Progenitor cell of endocrine pancreas (in vitro differentiated cells): ENCODE measurements at places on chromosomes 3 and 15. TPM values are rescaled to one million over a fixed set of nuclear protein-coding genes. Genes with fewer than 3 reads are reported as not detected.

- DNase-seq, result no peak
- H3K36me3 ChIP-seq, result no peaks in the 10 kb centered on the region
- no peak overlapping the region for H3K27ac ChIP-seq
Observed at GRCh38 chr3:72060447-72061034, 275.6 kb upstream of the PROK2 start.

KBTBD12 gene
- 0.29 and 0.40 TPM in 2 replicates for total RNA-seq

GRCh38 chr15:44659056-44659455 is 4.4 kb downstream of the SPG11 start:
- DNase-seq, result no peak
- H3K27me3 ChIP-seq, result no peaks in the 10 kb centered on the region
- peaks cover 15% of the 10 kb centered on the region for H3K36me3 ChIP-seq
- H3K27ac ChIP-seq, result no peak overlapping the region
- H3K4me1 ChIP-seq, result peaks cover 8% of the 10 kb centered on the region

STAC gene
- total RNA-seq, result 1.2 and 1.6 TPM in 2 replicates

GRCh38 chr3:31027191-31027761 is 132.8 kb upstream of the GADL1 start:
- H3K36me3 ChIP-seq, result no peaks in the 10 kb centered on the region
- H3K4me3 ChIP-seq, result no peak overlapping the region
- H3K27ac ChIP-seq, result no peak overlapping the region
- no peaks in the 10 kb centered on the region for H3K4me1 ChIP-seq
- DNase-seq, result no peak

DNA sequence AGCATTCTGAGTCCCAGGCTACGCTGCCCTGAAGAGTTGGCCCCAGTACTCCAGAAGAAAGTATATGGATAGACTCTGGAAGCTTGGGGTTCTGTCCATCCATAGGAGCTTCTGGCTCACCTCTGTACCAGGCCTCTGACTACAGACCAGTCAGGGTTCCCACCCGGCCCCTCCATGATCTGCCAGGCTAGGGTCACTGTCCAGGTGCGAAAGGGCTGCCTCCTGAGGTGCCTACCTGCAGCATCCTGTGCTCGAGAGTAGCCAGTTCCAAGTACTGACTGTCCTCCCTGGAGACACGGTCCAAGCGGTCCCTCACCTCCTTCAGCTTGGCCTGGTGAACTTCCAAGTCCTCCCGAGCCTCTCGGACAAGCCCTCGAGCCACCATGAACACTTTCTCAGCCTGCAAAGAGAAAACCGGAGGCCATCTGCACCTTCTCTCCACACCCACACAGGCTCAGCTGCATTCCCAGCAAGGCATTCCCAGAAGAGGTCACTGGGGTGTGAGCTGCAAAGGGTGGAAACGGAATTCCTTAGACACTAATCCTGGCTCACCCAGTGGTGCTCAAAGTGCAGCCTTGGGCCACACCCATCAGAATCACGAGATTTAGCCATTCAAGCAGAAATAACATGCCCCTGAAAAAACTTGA is 3.7 kb upstream of the PLXNB1 start:
- peaks cover 3% of the 10 kb centered on the region for H3K36me3 ChIP-seq
- no peak for DNase-seq
- no peak overlapping the region for H3K4me3 ChIP-seq
- peak overlapping the region; percentile 19 for H3K27ac ChIP-seq
- H3K4me1 ChIP-seq, result peaks cover 22% of the 10 kb centered on the region

SPRED1 gene
- total RNA-seq, result 21.3 and 22.9 TPM in 2 replicates

GRCh38 chr3:118036215-118036614 is 998.4 kb downstream of the IGSF11 start:
- no peak overlapping the region for H3K4me3 ChIP-seq
- H3K36me3 ChIP-seq, result no peaks in the 10 kb centered on the region
- H3K27ac ChIP-seq, result no peak overlapping the region
- DNase-seq, result no peak

GRCh38 chr3:89474333-89475130 is 367.1 kb downstream of the EPHA3 start:
- no peak overlapping the region for H3K27ac ChIP-seq
- peaks cover 3% of the 10 kb centered on the region for H3K4me1 ChIP-seq
- no peaks in the 10 kb centered on the region for H3K27me3 ChIP-seq

GRCh38 chr15:28115871-28116270 is 16.8 kb upstream of the OCA2 start:
- no peak overlapping the region for H3K27ac ChIP-seq
- DNase-seq, result no peak
- no peaks in the 10 kb centered on the region for H3K27me3 ChIP-seq
- H3K4me1 ChIP-seq, result no peaks in the 10 kb centered on the region
- H3K36me3 ChIP-seq, result peaks cover 31% of the 10 kb centered on the region
- no peak overlapping the region for H3K4me3 ChIP-seq

- no peak overlapping the region for H3K27ac ChIP-seq
- DNase-seq, result no peak
- no peak overlapping the region for H3K4me3 ChIP-seq
- H3K4me1 ChIP-seq, result no peaks in the 10 kb centered on the region
- H3K36me3 ChIP-seq, result no peaks in the 10 kb centered on the region
Observed at GRCh38 chr3:115885621-115886020, 262.3 kb downstream of the GAP43 start.

DNA sequence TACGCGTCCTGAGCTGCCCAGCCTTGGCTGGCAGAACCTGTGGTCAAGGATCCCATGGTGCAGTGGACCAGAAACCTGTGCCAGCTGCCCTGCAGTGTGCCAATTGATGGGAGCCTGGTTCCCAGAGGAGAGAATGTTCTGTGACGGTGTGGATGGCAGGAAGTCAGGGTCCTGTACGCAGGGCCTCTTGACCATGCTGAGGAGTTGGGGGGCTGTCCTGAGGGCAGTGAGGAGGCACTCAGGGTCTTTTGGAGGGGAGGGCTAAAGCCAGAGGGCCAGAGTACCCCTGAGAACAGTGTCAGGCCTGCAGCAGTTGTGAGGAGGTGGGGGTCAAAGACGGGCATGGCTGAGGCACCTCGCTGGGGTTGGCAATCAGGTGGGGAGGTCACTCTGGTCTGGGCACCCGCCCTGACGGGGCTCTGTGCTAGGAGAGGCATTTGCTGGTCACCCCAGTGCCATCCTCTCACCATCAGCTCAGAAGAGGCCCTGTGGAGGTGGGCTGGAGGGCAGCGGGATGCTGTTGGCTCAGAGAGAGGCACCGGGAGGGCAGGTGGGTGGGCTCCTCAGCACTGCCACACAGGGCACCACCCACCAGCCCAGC is 61.0 kb downstream of the SCN5A start:
- peaks cover 3% of the 10 kb centered on the region for H3K27me3 ChIP-seq
- no peak for DNase-seq
- H3K4me1 ChIP-seq, result no peaks in the 10 kb centered on the region
- H3K4me3 ChIP-seq, result no peak overlapping the region

ITIH3 gene
- total RNA-seq, result 0.87 and 1.2 TPM in 2 replicates

CLDN16 gene
- total RNA-seq, result 0.31 TPM in 2 replicates

GRCh38 chr3:178560759-178561158 is 24.5 kb downstream of the KCNMB2 start:
- H3K27ac ChIP-seq, result no peak overlapping the region
- peaks cover 7% of the 10 kb centered on the region for H3K4me1 ChIP-seq
- DNase-seq, result no peak
- no peak overlapping the region for H3K4me3 ChIP-seq
- no peaks in the 10 kb centered on the region for H3K36me3 ChIP-seq

DNA sequence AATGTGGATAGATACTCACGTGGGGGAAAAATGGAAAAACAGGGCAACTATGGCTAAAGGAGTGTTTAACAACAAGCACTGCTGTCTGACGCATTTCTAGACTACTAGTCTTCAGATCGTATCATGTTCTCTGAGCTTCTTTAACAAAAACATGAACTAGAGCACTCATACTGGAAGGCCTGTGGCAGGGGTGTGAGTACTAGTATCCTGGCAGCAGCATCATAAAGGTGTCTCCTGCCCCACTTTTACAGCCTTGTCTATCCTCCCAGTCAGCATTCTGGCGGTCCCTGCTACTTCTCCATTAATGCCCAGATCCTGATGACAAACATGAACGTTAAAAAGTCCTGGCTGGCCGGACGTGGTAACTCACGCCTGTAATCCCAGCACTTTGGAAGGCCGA is 4.0 kb downstream of the FMN1 start:
- H3K4me3 ChIP-seq, result no peak overlapping the region
- peaks cover 23% of the 10 kb centered on the region for H3K27me3 ChIP-seq
- H3K36me3 ChIP-seq, result no peaks in the 10 kb centered on the region
- DNase-seq, result no peak
- peaks cover 11% of the 10 kb centered on the region for H3K4me1 ChIP-seq
- no peak overlapping the region for H3K27ac ChIP-seq

MIX23 gene
- 53.5 and 55.4 TPM in 2 replicates for total RNA-seq

GRCh38 chr3:133506215-133506901 is 67.1 kb upstream of the CDV3 start:
- no peak for DNase-seq
- no peak overlapping the region for H3K4me3 ChIP-seq
- peaks cover under 1% of the 10 kb centered on the region for H3K27me3 ChIP-seq
- H3K27ac ChIP-seq, result peak overlapping the region; percentile 51

DNA sequence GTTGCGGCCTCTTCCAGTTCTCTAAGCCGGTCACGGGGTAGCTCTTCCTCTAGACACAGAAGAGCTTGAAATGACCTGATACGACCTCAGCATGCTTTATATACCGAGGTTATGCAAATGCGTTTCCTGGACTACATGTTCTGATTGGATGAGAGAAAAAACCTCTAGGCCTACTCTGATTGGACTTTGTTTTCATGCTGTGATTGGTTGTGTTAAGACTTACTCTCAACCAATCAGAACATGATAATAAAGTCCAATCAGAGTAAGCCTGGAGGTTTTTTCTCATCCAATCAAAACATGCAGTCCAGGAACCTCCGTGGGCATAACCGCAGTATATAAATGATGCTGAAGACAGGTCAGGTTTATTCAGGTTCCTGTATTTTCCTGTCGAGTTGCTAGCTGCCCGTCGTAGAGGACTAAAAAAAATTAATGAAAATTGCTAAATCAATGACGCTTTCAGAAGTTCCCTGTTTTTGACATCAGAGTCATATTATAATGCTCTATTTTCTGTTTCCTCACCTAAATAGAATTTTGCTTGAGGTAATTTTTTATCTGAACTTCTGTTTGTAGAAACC is 177.4 kb downstream of the POTEB3 start:
- H3K27me3 ChIP-seq, result no peaks in the 10 kb centered on the region
- DNase-seq, result no peak
- H3K36me3 ChIP-seq, result peaks cover 15% of the 10 kb centered on the region
- H3K4me1 ChIP-seq, result no peaks in the 10 kb centered on the region

CRABP1 gene
- 1.1 and 2.8 TPM in 2 replicates for total RNA-seq

DNA sequence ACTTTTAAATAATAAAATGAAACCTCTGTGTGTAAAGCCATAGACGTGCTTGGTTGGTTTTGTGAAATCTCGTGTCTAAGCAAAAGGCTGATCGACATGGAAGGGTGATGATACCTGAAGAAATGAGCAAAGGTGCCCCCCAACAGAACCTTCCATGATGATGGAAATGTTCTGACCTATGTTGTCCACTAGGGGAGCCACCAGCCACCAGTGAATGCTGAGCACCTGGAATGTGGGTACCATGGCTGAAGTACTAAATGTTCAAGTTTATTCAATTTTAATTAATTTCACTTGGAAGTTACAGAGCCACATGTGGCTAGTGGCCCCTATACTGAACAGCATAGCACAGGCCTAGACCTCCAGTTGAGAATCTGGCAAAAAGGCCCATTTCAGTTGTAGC is 158.8 kb downstream of the POLR2M start:
- H3K27me3 ChIP-seq, result peaks cover 25% of the 10 kb centered on the region
- H3K36me3 ChIP-seq, result no peaks in the 10 kb centered on the region
- peaks cover 1% of the 10 kb centered on the region for H3K4me1 ChIP-seq
- H3K4me3 ChIP-seq, result no peak overlapping the region

- no peaks in the 10 kb centered on the region for H3K4me1 ChIP-seq
- no peaks in the 10 kb centered on the region for H3K27me3 ChIP-seq
- H3K36me3 ChIP-seq, result no peaks in the 10 kb centered on the region
- DNase-seq, result no peak
- H3K4me3 ChIP-seq, result no peak overlapping the region
Observed at GRCh38 chr15:62365795-62366442, 200.8 kb upstream of the C2CD4B start.

DNA sequence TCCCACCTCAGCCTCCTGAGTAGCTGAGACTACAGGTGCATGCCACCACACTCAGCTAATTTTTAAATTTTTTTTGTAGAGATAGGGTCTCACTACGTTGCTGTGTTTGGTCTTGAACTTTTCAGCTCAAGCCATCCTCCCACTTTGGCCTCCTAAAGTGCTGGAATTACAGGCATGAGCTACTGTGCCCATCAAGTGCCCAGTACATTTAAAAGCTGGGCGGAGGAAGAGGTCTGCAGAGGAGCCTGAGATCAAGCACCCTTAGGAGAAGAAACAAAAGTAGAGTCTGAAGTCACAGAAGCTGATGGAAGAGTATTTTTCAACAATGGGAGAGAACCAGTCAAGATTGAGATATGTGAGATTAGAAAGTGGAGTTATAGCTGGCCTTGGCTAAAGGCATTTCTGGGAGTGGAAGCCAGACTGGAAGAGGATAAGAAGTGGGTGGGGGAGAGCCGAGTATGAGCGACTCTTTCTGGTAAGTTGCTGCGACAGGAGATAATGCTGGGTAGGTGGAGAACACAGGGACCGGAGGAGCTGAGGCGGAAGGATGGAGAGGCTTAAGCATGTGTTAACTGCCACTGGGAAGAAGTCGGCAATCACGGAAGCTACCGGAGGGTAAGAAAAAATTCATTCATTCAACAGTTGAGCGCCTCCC is 782 bp upstream of the IREB2 start:
- H3K36me3 ChIP-seq, result peaks cover 5% of the 10 kb centered on the region
- peak overlapping the region; percentile 99 for H3K27ac ChIP-seq
- H3K4me3 ChIP-seq, result peak overlapping the region; percentile 95
- H3K4me1 ChIP-seq, result peaks cover 13% of the 10 kb centered on the region
- no peak for DNase-seq
- peaks cover 3% of the 10 kb centered on the region for H3K27me3 ChIP-seq

- H3K4me3 ChIP-seq, result no peak overlapping the region
- no peaks in the 10 kb centered on the region for H3K36me3 ChIP-seq
- H3K4me1 ChIP-seq, result no peaks in the 10 kb centered on the region
- H3K27ac ChIP-seq, result no peak overlapping the region
- no peak for DNase-seq
Observed at GRCh38 chr3:146884296-146884695, 279.1 kb upstream of the PLSCR5 start.

DNA sequence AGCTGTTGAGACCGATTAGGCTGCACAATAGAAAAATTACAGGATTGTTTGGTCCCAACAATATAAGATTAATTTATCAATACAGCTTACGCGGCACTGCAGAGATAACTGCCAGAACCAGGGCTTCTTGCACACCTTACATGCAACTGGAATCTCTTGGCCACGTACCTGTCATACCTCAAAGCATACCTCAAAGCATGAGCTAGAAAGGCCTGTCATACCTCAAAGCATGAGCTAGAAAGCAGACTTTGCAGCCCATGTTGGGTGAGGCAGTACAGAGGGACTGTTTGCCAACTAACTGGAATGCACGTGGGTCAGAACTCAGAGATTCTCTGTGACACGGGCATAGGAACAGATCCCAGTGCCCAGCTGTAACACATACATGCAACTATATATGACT is 34.7 kb downstream of the NTRK3 start:
- H3K36me3 ChIP-seq, result no peaks in the 10 kb centered on the region
- H3K4me1 ChIP-seq, result no peaks in the 10 kb centered on the region
- H3K27me3 ChIP-seq, result peaks cover 9% of the 10 kb centered on the region
- H3K27ac ChIP-seq, result no peak overlapping the region
